ENCODE measurements at places on chromosomes 2 and 18.

GRCh38 chr2:43174368-43174916 is 52.0 kb downstream of the ZFP36L2 start:
- H3K4me3 ChIP-seq, result peak overlapping the region; percentile 60
- H3K36me3 ChIP-seq, result no peaks in the 10 kb centered on the region
- H3K27ac ChIP-seq, result peak overlapping the region; percentile 100
- peak; percentile 84 for DNase-seq
- H3K27me3 ChIP-seq, result peaks cover 16% of the 10 kb centered on the region

DNA sequence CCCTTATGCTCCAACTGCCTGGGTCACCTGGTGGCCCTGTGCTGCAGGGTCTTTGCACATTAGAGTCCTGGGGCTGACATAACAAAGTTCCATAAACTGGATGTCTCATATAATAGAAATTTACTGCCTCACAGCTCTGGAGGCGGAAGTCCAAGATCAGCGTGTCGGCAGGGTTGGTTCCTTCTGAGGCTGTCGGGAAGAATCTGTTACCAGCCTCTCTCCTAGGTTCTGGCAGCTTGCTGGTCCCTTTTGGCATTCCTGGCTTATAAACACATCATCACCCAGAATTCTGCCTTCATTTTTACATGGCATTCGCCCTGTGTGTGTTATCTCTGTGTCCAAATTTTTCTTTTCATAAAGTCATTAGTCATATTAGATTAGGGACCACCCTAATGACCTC is 170.5 kb downstream of the NDUFA10 start:
- peaks cover 3% of the 10 kb centered on the region for H3K27me3 ChIP-seq
- H3K27ac ChIP-seq, result no peak overlapping the region
- no peak for DNase-seq
- no peaks in the 10 kb centered on the region for H3K36me3 ChIP-seq
- H3K4me3 ChIP-seq, result no peak overlapping the region
- H3K4me1 ChIP-seq, result no peaks in the 10 kb centered on the region

GRCh38 chr2:156511122-156511521 is 74.9 kb downstream of the GPD2 start:
- DNase-seq, result no peak
- H3K27ac ChIP-seq, result no peak overlapping the region
- peaks cover 2% of the 10 kb centered on the region for H3K27me3 ChIP-seq
- H3K4me3 ChIP-seq, result no peak overlapping the region

DNA sequence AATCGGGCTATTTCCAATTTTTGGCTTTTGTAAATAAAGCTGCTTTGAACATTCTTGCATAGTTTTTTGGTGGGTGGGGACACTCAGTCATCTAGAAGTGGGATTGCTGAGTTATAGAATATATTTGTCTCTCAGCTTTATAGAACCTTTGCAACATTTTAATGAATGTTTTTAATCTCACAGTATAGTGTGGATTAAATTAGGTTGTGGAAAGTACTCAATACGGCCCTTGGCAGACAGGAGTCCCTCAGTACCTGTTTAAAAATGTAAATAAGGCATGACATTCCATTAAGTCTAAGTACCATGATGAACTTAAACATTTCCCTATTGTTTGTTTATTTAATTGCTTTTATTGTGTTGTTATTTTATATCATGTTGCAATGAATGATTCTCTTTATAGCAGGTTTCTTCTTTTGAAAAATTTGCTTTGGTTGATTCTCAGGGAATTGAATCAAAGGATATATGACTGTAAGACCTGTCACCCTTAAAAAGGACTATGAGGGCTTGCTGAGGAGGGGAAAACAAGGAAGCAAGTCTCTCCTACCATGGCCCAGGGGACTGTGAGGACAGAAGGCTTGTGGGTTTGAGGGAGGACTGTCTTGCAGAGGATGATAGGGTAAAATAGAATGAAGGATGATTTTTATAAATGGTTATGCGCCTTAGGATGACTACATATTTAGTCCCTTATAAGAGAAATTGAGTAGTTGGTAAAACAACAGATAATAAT is 165.1 kb downstream of the RPIA start:
- H3K27me3 ChIP-seq, result peaks cover 7% of the 10 kb centered on the region
- H3K27ac ChIP-seq, result no peak overlapping the region
- H3K36me3 ChIP-seq, result no peaks in the 10 kb centered on the region

DNA sequence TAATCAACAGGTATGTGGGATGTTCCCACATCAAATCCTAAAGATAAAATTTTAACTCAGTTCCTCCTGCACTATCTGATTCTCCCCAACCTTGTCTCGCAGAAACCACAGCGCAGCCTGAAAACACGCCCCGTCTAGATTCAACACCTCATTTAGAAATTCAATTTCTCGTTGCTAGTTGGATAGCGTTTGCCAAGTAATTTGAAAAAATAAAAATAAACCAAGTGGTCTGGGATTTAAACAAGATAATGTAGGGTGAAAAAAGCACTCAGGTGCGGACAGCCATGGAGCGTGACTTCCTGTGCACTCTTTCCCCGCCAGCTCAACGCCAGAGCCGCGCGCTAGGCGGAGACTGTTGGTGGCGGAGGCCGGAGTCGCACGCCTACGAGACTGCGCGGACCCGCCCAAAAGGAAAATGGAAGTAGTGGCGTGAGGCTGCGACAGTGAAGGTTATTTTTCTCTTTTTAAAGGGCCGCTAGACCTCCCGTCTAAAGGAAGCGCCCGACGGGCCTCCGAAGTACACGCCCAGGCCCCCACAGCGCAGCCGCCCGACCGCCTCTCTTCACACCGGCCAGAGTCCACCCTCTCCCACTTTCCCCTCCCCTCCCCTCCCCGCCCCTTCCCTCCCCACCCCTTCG is 615 bp upstream of the CCNT2 start:
- peaks cover 5% of the 10 kb centered on the region for H3K36me3 ChIP-seq
- peaks cover 17% of the 10 kb centered on the region for H3K27me3 ChIP-seq
- peaks cover 48% of the 10 kb centered on the region for H3K4me1 ChIP-seq

DNA sequence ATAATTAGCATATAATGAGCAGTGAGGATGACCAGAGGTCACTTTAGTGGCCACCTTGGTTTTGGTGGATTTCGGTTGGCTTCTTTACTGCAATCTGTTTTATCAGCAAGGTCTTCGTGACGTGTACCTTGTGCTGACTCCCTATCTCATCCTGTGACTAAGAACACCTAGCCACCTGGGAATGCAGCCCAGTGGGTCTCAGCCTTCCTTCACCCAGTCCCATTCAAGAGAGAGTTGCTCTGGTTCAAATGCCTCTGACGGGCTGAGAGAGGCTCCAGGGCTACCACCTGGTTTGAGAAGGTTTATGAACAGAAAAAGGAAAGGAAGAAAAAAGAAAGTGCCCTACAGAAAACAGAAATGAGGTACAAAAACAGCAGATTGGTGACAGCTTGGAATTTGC is 738.7 kb downstream of the SOCS6 start:
- H3K4me1 ChIP-seq, result no peaks in the 10 kb centered on the region
- no peak overlapping the region for H3K27ac ChIP-seq
- no peak overlapping the region for H3K4me3 ChIP-seq
- H3K27me3 ChIP-seq, result no peaks in the 10 kb centered on the region
- DNase-seq, result no peak

GRCh38 chr2:112784199-112785189 is at the start of gene IL1A:
TSS of gene IL1A (minus strand) at chr2:112784493. CDS start at chr2:112783770, 723 bp downstream.
- no peak within 1 kb of the TSS for H3K4me3 ChIP-seq
- H3K4me1 ChIP-seq, result peaks cover 7% of the 10 kb centered on the region
- H3K27ac ChIP-seq, result no peak within 1 kb of the TSS
- H3K36me3 ChIP-seq, result no peaks in the 10 kb centered on the region
- no peak for DNase-seq
- no peaks in the 10 kb centered on the region for H3K27me3 ChIP-seq

DNA sequence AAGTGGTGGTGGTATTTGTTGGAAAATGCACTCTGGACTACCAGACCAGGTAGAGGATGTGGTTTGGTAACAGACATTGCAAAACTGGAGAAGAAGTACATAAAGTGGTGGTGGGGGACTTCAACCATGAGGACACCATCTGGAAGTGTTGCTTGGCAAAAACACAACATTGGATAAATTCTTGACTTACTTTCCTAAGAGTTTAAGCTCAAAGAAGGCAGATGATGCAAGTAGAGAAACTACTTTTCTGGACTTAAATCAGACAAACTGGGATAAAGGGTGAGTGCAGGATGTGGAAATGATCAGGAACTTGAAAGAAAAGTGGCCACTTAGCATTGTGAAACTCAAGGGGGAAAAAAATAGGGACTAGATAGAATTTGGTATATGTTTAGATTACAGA is 487.4 kb downstream of the ZEB2 start:
- DNase-seq, result no peak
- no peak overlapping the region for H3K4me3 ChIP-seq
- no peaks in the 10 kb centered on the region for H3K27me3 ChIP-seq

- no peaks in the 10 kb centered on the region for H3K36me3 ChIP-seq
- no peak for DNase-seq
- H3K27me3 ChIP-seq, result peaks cover 2% of the 10 kb centered on the region
- no peaks in the 10 kb centered on the region for H3K4me1 ChIP-seq
- no peak overlapping the region for H3K27ac ChIP-seq
These were observed 46.3 kb downstream of the MYO1B start for GRCh38 chr2:191291471-191291870.

DNA sequence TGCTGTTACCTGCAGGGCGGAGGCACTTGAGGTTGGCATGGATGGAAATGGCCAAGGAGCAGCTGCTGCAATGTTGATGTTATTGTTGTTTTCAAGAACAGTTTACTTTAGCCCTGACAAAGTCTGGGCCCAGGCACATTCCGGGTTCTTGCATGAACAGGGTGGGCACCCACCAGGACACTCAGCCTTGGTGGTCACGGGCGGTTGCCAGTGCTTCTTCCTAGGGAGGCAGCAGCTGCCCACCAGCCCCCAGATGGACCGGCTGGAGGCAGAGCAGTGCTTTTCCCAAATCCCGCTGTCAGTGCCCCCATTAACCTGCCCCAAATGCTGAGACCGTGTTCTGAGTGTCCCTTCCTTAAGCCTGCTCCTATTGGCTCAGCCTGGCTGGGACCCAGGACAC is 38.5 kb upstream of the B3GNT7 start:
- no peaks in the 10 kb centered on the region for H3K27me3 ChIP-seq
- no peak for DNase-seq
- no peaks in the 10 kb centered on the region for H3K36me3 ChIP-seq
- H3K27ac ChIP-seq, result no peak overlapping the region
- peaks cover 13% of the 10 kb centered on the region for H3K4me1 ChIP-seq

GRCh38 chr18:58135701-58136331 is 91.8 kb downstream of the NEDD4L start:
- H3K4me3 ChIP-seq, result peak overlapping the region; percentile 28
- H3K27ac ChIP-seq, result no peak overlapping the region
- no peaks in the 10 kb centered on the region for H3K36me3 ChIP-seq
- H3K27me3 ChIP-seq, result peaks cover 9% of the 10 kb centered on the region
- H3K4me1 ChIP-seq, result peaks cover 15% of the 10 kb centered on the region

- peaks cover 13% of the 10 kb centered on the region for H3K27me3 ChIP-seq
- peak within 1 kb of the TSS; percentile 50 for H3K4me3 ChIP-seq
- DNase-seq, result no peak
- H3K4me1 ChIP-seq, result peaks cover 24% of the 10 kb centered on the region
These were observed at the start of gene HAAO for GRCh38 chr2:42792583-42793333. TSS of gene HAAO (minus strand) at chr2:42792583. CDS start at chr2:42792536, 47 bp downstream.

- H3K27ac ChIP-seq, result no peak overlapping the region
- H3K36me3 ChIP-seq, result no peaks in the 10 kb centered on the region
- DNase-seq, result no peak
- H3K4me3 ChIP-seq, result no peak overlapping the region
These were observed 91.9 kb upstream of the KLHL29 start for GRCh38 chr2:23293063-23293462.

- no peaks in the 10 kb centered on the region for H3K36me3 ChIP-seq
- peaks cover 35% of the 10 kb centered on the region for H3K4me1 ChIP-seq
- H3K27ac ChIP-seq, result no peak overlapping the region
These were observed 114.7 kb downstream of the DNAH6 start for GRCh38 chr2:84631047-84631446.

DNA sequence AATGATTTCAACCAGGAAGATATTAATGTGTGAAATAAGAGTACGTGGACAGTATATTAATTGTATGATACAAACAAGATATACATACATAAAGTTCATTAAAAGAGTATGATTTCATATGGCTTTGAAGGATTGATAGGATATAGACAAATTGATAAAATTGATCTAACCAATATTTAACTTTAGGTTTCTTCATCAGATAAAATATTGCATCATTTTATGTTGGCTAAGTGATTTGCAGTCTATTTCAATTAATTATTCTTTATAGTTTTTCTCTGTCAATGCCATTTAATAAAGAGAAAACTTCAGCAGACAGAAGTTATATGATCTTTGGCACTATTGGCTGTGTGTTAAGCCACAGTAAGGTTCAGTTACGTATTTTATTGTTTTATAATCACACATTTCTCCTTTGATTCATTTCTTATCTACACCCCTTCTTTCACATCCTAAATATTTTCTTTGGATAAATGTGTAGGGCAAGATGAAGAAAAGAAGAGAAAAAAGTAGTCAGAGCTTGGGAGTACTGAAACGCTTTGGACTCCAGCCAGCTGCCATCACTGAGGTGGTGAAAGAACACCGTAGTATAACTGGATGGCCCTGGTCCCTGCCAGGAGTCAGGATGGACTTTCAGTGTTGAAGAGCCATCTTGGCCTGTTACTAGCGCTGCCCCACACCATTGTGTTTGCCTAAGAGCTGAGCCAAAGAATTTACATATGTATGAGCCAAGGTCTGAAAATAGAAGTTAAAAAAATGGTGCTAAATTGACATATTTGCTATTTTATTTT is 9.8 kb upstream of the CPS1 start:
- H3K27ac ChIP-seq, result no peak overlapping the region
- no peaks in the 10 kb centered on the region for H3K27me3 ChIP-seq
- no peaks in the 10 kb centered on the region for H3K36me3 ChIP-seq
- DNase-seq, result no peak

Measured in immature natural killer cell (primary cell).